Fibroblast of villous mesenchyme (primary cell): ENCODE measurements at places on chromosomes 3 and 15. TPM values are rescaled to one million over a fixed set of nuclear protein-coding genes. Genes with fewer than 3 reads are reported as not detected.

- no peak for DNase-seq
These were observed 909.7 kb downstream of the PLOD2 start for GRCh38 chr3:145251311-145251710.

DNA sequence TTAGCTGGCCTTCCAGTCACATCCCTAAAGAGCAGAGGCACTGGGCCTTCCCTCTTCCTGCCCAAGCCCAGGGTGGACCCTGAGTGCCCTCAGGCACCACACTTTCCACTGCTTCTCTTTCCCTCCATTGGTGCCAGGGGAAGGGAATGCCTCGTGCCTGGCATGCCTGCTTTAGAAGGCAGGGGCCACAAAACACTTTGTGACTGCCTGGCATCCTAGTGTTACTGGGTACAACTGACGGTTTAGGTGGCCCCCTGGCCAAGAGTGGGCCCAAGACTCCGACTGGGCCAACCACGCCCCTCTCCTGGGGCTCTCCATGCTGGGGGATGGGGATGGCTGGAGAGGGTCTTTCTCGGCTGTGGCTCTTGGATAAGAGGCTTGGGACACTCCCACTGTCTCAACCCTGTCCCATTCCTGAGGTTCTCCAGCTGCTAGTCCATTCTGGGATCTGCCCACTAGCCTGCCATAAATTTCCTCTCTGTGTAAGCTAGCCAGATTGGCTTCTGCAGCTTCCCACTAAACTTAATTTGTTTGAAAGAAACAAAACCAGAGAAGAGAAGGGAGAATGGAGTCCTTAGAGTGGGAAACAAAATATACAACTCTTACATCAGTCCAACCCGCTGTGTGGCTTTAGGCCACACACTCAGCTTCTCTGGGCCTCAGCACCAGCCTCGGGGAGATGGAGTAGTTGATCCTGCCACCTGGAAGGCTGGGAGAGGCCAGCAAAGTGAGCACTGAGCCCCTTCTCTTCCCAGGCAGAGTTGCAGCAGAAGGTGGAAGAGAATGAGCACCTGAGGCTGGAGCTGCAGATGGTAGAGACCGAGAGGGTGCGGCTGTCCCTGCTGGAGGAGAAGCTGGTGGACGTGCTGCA, 24.1 kb upstream of the GP9 start:
- DNase-seq, result no peak

The C2CD4B gene
- total RNA-seq, result not detected in 2 replicates

The THSD4 gene
- total RNA-seq, result 60.2 and 76.4 TPM in 2 replicates

DNA sequence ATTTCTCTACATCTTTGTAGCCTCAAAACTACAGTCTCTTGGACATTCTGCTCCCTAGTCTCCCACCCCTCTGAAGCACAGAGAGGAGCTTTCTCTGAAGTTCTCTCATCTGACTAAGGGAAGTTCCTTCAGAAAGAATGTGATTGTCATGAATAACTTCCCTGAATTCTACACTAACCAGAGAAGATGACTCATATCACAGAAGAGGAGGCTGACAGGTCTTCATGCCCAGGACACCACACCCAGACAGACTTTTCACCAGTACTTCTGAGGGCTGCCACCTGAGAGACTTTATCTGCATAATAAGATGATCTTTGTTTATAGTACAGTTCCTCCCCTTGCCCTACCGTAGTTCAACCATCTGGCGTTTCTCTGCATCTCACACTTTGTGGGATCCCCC, 52.8 kb downstream of the CDIN1 start:
- peak; percentile 44 for DNase-seq

The TATDN2 gene
- 16.0 and 21.9 TPM in 2 replicates for total RNA-seq

The RABL3 gene
- 16.1 and 18.1 TPM in 2 replicates for total RNA-seq

The SLC28A2 gene
- not detected in 2 replicates for total RNA-seq

The KLHL40 gene
- total RNA-seq, result not detected in 2 replicates

DNA sequence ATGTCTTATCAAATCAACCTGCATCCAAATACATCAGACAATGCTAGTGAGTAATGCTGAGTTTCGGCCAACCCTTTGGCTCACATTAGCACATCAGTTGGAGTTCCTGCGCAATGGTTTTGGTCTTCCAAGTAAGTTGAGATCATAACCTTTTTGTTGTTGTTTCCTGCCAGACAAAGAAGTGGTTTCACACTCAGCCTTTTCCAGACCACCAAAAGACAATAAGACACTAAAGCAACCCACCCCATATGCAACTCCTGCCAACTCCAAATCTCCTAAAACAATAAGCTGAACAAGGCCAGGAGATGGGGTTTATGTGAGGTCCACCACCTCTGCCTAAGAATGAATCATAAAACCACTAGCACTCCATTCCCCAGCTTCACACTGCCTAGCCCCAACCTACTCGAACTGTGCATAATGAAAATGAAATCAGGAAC, 177.0 kb downstream of the ERC2 start:
- no peak for DNase-seq

The ACAP2 gene
- total RNA-seq, result 72.5 and 91.1 TPM in 2 replicates

- DNase-seq, result no peak
These were observed 19.0 kb downstream of the ANP32A start for GRCh38 chr15:68801572-68802148.

- DNase-seq, result no peak
These were observed 40.5 kb downstream of the HCN4 start for GRCh38 chr15:73328149-73328820.

The SLC15A2 gene
- under 0.01 and 0.43 TPM in 2 replicates for total RNA-seq

DNA sequence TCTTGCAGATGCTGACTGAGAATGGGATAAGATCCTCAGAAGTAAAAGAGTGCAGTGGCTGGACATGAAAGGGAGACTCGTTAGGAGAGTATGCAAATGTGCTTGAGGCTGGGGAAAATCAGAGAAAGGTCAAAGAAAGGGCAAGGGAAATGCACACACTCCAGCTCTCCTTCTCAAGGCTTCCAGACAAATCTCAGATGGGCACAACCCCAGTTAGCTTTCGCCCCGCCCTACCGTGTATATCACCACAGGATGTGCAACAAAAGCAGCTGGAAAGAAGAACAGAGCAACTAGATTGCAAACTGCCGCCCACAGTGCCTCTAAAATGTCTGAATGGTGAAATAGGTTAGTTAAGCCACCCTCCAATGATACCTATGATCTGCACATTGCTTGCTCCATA, 63.9 kb downstream of the CERS3 start:
- no peak for DNase-seq

The SLC2A2 gene
- total RNA-seq, result under 0.01 TPM in 1 of 2 replicates, not detected in the other

The GP9 gene
- total RNA-seq, result not detected in 2 replicates

- DNase-seq, result peak; percentile 10
These were observed 57.0 kb upstream of the CMTM7 start for GRCh38 chr3:32334675-32335074.

GRCh38 chr3:101913168-101913567, 63.9 kb downstream of the NFKBIZ start:
- no peak for DNase-seq

- peak; percentile 79 for DNase-seq
These were observed 17.5 kb downstream of the CIDEC start for GRCh38 chr3:9862391-9863057.

GRCh38 chr3:155031186-155031585, 48.9 kb upstream of the MME start:
- peak; percentile 61 for DNase-seq

The B2M gene
- 2,255 and 2,821 TPM in 2 replicates for total RNA-seq

The ATP2C1 gene
- total RNA-seq, result 93.4 and 136 TPM in 2 replicates

The CPNE9 gene
- total RNA-seq, result not detected in 2 replicates

DNA sequence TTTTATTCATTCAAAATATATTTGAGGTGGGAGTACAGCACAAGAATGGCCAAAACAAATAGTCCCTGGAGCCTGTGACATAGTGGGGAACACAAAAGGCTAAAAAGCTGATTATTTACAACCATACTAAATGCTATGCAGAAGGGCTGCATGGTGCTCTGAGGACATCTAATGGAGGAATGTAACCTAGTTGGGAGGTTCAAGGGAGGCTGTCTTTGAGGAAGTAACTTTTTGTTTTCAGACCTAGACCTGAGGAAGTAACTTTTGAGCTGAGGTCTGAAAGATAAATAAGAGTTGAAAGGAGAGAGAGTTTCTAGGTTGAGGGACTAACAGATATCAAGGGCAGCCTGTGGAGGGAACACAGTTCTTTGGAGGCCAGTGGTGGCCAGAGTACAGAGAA, 34.8 kb upstream of the RASA2 start:
- DNase-seq, result peak; percentile 75

The WDR49 gene
- under 0.01 and 0.32 TPM in 2 replicates for total RNA-seq

GRCh38 chr3:180181387-180181786, 144.7 kb upstream of the PEX5L start:
- DNase-seq, result no peak

The SI gene
- not detected in 2 replicates for total RNA-seq

The ISL2 gene
- 0.64 TPM in 1 of 2 replicates, not detected in the other for total RNA-seq
